ENCODE measurements at places on chromosomes 7 and 10.

DNA sequence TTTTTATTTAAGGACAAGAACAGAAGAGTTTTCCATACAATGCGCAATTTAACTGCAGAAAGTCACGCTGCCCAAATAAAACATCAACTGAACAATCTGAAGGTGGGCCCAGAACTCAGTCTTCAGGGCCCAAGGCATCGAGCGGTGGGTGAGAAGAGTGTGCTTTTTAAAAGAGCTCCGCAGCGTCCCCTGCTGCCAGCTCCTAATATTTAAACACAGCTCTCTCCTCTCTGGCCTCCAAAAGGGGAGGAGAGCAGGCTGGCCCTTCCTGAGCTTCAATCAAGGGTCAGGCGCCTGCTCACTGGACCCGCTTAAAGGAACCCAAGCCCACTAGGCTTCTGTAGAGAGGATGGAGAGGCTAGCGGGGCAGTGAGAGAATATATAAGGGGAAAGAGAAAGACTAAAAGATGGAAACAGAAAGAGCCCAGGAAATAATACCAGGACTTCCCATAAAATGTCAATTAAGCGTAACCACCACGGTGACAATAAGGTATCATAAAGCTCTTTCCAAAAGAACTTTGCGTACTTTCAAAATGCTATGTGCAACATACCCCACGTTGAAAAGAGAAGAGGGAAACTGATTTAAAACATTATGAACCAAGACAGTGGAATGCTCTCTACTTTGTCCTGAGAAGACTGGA is 2.8 kb downstream of the FAM53B start:
- DNase-seq, result peak; percentile 59

DNA sequence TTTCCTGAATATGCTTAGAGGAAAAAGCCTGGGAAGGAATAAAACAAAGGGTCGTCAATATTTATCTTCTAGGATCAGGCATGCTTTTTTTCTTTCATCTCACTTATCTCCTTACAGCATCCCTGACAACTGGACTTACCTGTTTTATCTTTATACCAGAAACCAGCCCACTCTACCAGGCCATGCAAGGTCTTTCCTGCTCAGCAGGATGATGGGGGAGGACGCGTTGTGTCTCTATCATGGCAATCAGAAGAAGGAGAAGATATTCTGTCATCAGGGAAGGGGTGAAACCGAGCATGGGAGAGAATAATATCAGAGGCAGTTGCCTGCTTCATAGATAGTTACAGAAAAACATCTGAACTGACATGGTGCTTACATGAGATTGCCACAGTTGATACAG is 445.6 kb downstream of the DPP6 start:
- no peak for DNase-seq

DNA sequence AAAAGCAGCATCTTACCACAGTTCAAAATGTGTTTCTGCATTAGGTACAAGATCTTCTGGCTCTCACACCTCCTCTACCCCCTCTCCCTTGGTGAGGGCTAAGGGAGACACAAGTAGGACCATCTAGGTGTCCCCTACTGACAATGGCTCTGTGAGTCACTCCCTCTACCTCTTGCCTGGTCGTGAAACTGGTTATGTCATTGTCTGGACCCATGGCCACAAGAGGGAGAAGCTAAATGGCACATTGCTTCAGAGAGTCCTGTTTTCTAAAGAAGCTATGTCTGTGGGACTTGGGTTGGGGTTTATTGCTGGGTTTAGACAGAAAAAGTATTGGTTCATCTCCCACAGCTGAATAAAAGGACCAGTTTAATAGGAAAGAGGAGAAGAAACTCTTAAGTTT is 4.0 kb upstream of the PLXNA4 start:
- DNase-seq, result no peak

DNA sequence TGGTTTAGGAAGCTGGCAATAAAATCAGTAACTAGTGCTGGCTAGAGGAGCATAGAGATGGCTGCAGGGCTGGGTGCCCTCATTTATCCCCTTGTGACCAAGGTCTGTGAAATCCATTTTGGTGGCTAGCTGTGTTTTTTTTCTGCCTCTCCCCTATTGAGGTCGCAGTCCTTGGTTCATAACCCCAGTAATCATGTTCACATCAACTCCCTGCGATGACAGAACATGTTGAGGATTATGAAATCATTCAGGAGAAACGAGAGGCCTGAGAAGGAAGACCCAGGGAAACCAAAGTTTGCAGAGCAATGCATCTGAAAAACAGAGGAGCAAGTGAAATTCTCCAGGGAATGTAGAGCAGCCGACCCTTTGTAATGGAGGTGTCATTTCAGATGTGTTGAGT is 126.9 kb downstream of the TACC2 start:
- no peak for DNase-seq

DNA sequence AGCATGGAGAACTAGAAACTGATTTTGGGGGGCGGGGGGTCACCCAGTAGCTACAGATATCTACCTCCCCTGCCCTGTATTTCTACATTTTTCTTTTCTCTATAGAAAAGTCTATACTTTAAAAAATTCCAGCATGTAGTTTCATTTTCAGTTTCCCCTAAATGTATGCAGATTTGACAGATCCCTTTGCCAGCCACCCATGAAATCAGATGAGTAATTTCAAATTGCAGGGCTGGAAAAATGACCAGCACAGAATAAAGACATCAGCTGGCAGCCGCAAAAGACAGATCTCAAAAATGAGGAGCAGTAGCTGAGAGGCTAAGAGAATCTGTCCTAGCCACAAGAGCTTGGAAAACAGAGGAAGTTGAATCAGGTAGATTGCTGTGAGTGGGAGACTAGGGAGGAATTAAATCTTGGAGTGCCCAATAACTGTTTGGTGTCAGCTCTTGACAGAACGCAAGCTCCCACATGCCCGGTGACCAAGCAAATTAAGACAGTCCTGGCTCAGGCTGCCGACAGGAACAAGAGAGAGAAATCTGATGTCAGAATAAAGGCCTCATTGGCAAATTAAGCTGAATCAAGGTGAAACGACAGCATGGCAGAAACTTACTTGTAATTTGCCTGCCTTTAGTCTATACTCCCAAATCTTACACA is 24.5 kb downstream of the ADRB1 start:
- DNase-seq, result no peak

- no peak for DNase-seq
Measured at GRCh38 chr10:122701652-122702051, 2.0 kb upstream of the C10orf120 start.

DNA sequence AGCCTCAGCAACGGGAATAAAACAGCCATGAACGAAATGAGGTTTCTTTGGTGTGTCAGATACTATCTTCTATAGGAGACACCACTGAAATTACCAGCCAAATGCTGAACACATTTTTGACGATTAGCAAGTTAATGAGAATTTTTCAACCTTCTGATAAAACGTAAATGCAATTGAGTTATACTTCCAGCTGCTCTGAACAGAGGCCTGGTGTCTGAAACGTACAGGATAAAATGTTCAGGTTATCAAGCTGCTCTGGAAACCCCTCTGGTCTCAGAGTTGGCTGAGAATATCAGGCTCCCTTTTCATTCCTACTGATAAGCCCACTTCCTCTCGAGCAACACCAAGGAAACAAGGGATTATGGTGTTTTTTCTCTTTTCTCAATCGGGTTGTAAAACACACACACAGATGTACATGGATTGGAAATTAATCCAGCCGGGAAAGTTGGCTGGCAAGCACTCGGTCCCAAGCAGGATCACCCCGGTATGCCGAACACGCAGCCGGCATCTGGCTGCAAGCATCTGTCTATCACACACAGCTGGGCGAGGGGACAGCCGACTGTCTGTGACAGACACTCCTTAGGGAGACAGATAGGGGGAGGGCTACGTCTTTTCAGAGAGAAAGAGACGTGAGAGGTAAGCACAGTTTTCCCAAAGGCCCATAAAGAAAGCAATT is 171.8 kb downstream of the PRKAG2 start:
- DNase-seq, result no peak

- no peak for DNase-seq
Measured at GRCh38 chr7:147980826-147981813, 609.4 kb upstream of the C7orf33 start.

GRCh38 chr7:135175931-135176330 is 5.4 kb upstream of the CYREN start:
- no peak for DNase-seq

GRCh38 chr10:21092683-21093524 is 195.8 kb upstream of the NEBL start:
- no peak for DNase-seq

DNA sequence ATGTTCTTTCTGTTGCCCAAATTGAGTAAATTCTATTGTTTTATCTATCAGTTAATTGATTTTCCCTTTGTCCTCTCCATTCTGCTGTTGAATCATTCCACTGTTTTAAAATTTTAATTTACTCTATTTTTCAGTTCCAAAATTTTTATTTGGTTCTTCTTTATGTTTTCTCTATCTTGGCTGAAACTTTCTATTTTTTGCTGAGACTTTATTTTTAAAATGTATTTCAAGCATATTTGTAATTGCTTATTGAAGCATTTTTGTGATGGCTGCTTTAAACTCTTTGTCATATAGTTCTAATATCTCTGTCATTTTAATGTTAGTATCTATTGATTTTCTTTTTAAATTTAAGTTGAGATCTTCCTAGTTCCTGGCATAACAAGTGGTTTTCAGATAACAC is 60.5 kb downstream of the OR13A1 start:
- DNase-seq, result no peak

DNA sequence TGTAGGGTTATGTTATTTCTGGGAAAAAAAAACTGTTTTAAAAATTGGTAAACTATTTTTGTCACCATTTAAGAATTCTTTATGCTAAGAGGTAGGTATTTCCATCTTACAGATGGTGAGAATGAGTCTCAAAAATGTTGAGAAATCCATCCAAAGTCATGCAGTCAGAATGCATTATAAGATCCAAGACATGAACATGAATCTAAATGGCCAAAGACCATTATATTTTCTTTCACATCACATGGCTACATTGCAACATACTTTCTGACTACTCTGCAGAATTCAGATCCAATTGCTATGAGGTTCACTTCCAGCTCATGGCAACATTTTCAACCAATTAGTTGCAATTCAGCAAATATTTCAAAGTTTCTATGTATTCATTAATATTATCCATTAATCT is 181.2 kb downstream of the TWIST1 start:
- DNase-seq, result peak; percentile 51

GRCh38 chr7:88391247-88391646 is 84.6 kb upstream of the STEAP4 start:
- DNase-seq, result no peak

DNA sequence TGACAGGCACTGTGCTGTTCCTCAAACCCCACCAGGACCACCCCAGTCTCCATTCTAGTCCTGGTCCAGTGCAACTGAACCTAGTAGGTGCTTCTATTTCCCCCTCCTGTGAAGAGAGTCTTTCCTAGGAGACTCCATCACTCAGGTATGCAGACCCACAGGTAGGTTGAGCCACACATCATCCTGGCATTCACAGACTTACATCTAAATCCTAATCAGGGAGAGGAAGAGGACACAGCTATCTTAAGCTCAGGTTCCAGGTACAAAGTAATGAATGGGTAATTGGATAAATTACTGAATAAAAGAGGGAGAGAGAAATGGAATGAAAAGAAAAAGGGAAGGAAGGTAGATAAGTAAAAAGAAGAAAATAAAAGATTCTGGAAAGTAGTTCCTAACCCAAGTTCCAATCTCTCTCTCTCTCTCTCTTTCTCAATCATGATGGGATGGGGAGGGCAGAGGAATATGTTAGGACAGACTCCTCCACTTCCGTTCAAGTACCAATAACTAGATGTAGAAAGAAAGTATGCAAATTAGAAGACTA is 139.8 kb upstream of the NAMPT start:
- no peak for DNase-seq

DNA sequence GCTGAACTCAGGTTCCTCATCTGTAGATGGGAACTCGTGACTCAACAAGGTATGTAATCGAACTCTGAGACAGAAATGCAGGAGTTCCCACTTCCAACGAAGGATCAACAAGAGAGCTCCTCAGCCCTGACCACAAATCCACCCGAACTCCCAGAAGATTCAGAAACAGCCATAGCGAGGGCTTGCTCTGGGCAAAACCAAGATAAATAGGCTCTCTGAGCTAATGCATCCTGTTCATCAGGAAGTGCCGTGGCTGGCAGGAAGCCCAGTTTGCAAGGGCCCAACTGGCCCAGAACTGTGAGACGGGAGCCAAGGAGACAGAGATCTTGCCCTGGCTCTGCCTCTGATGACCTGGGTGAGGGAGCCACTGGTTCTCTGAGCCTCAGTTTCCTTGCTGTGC is 141.7 kb upstream of the PFKP start:
- DNase-seq, result no peak

GRCh38 chr7:132394283-132395198 is 181.7 kb downstream of the PLXNA4 start:
- DNase-seq, result no peak

- DNase-seq, result no peak
Measured at GRCh38 chr7:70676243-70676642, 455.7 kb upstream of the GALNT17 start.

GRCh38 chr10:78755063-78755701 is 313.6 kb upstream of the ZMIZ1 start:
- no peak for DNase-seq

- no peak for DNase-seq
Measured at GRCh38 chr10:101136708-101137121, 5.6 kb downstream of the TLX1 start.

GRCh38 chr7:50431316-50431715 is 18.8 kb downstream of the FIGNL1 start:
- DNase-seq, result no peak

DNA sequence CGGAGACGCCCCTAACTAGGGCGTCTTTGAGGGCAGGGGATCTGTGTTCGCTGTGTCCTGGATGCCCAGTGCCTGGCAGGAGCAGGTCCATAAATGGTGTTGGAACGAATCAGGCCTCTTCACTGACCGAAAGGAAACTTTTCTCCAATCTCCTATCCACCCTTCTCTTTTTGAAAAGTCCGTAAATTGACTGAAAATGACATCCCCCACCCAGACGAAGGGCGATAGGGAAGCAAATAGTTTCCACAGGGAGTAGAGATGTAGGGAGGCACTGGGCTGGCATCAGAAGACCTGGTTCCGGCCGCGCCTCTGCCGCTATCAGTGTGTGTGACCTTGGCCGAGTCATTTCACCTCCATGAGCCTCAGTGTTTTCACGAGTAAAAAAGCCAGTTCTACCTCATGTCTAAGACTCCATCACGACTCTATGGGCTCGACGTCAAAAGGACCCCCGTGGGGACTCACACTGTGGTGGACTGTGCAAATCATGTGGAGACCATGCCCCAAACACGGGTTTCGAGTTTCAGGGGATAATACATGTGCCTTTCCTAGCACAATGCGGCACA is 497 bp upstream of the RAB11FIP2 start:
- no peak for DNase-seq

GRCh38 chr10:43259213-43259991 is 7.5 kb downstream of the RASGEF1A start:
- no peak for DNase-seq

GRCh38 chr7:199483-200249 is 7.3 kb downstream of the FAM20C start:
- no peak for DNase-seq

GRCh38 chr10:78339251-78339650 is 305.6 kb downstream of the RPS24 start:
- DNase-seq, result no peak

Measured in fibroblast of the conjunctiva (primary cell).